ENCODE measurements at places on chromosomes 2 and 18.
A peak's percentile ranks its signal among the peaks of the same experiment; 100 is the strongest.

GRCh38 chr18:9808295-9809241 lies 77.2 kb upstream of the TXNDC2 start:
- no peak for DNase-seq

DNA sequence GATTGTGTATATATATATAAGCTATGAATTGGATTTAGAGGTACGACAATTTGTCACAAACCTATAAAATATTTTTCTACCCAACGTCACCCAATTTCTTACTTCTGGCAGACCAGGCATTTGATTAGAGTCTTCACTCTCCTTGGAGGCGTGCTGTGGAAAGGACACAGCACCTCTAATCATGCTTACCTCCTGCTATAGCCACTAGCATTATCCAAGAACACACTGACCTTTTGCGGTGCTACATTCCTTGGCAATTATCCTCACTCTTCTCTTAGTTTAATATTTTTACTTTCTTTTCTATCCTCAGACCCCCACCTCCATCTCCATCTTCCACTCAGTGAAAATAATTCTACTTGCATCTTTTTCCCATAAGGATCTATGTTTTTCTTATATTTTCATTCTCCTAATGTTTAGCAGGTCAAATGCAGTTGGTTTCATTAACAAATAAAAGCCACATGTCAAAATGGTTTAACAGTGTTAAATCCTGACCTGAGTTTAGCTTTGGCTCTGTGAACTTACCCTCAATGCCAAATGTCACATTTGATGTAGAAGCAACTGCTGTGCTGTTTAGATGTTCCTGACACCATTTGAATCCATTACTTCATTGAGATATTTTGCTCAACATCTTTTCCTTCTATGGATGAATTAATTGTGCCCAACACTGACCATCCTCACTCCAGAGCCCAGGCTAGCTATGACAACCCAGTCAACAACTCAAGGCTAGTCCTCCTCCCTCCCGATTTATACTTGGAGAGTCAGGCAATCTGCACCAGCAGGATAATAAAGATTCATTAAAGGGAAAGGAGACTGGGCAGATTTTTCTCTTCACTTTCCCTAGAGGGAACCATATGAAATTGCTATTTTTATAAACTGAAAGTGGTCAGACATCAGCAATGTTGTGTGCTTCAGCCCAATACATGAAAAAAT lies 240.5 kb downstream of the MREG start:
- no peak for DNase-seq

DNA sequence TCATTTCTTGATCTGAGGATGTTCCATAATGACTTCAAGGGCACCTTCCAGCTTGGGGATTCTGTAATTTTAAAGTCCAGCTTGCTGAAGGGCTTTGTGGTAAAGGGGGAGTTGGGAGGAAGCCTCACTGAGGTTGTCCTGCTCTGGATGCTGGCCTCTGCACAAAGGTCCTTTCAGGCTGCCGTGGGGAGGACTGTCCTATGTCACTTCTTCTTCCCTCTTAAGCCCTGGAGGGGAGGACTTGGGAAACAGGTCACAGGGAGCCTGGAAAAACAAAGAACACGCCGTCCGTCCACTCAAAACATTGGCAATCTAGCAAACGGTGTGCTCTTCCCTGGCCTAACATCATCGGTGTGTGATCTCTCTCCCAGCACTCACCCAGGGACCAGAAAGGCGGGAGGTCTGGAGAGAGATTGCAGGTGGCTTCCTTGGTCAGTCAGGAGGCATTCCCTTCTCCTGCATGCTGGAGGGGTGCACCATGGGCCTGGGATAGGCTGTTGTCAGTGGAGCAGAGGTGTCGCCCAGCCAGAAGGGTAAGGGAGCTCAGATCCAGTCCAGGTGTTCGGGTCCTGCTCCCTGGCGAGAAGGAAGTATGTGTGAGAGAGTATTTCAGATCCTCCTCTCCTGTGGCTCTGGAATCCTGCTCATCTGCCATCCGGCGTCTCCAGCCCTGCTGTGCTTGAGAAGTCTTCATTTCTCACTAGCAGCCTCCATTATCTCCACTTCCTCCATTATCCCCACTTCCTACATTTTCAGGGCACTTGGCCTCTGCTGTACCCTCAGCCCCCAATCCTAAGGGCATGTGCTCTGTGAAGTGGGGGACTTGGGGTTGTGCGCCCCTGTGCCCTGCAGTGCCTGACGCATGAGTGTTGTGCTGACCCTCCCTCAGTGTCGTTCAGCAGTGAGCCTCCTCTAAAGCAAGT lies 20.1 kb downstream of the ASAP2 start:
- DNase-seq: no peak

DNA sequence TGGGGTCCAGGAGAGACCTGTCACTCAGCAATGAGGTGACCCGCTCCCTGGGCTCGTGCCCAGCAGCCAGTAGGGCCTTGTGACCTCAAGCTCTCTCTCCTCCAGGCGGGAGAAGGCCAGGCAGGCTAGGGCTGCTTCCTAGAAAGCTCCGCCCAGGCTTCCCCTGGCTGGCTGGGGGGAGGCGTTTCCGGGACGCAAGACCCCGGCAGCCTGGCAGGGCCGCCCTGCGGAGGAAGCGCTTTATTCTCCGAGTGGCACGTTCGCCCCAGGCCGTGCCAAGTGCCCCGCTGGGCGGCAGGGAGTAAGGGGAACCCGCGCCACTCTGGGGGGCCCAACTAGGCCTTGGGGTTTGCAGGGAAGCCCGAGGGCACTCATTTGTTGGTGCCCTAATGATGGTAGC lies 21.2 kb upstream of the EPAS1 start:
- no peak for DNase-seq

- DNase-seq: no peak
Measured at GRCh38 chr2:203565076-203565475, 30.0 kb upstream of the RAPH1 start.

DNA sequence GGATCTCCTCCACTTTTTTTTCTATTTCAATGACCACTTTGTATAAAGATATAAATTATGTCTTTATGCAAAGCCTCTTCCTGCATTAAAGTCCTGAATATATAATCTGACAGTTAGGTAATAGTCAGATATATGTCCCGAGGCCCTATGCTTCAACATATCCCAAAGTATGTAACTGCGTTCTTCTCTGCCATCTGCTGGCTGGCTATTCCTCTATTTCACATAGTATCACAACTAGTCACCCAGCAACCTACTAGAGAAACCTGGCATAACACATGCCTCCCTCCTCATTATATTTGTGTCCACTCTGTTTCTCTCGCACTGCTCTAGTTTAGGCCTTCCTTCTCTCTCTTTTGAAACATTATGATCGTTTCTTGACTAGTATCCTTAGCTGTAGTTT lies 640.8 kb downstream of the DPP10 start:
- peak; percentile 66 for DNase-seq

- DNase-seq: no peak
Measured at GRCh38 chr2:223654384-223654915, 52.3 kb upstream of the SCG2 start.

DNA sequence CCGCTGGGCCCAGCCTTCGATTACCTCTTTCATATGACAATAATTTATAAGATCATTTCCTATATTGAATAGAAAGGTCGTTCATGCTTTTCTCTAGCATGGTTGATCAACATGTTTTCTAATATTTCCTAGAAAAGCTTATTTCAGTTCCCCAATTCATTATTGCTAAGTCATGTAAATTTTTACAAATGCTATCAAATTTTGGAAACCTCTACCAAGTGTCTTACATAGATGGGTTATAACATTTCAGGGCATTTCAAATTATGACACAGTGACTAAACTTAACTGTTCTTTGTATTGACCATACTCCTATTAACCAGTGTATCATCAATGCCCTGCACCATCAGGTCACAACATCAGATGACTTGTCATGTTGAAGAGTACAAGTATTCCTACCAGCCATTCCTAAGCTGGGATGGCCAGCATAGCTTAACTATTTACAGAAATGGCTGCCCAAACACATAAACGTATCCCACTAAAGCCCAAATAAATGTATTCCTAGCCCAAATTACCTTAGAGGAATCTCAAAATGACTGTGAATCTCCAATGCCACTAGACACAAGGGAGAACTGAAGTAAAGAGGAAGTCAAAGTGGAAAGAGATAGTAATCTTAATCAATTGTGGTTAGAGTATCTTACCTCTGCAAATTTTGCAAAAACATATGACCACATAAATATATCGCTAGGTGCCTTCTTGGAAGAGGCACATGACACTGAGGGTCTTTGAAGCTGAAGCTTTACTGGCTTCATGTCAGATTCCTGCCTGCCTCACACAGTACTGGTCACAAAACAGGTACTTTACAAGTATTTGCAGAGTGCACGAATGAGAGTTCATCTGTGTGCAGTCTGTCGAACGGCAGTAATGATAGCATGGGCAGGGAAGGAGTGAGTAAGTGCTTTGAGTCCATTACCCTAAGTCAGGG lies 87.3 kb upstream of the TLK1 start:
- no peak for DNase-seq

GRCh38 chr2:25309402-25309801 lies 32.3 kb downstream of the DNMT3A start:
- peak; percentile 46 for DNase-seq

- DNase-seq: no peak
Measured at GRCh38 chr2:73942664-73943063, 16.0 kb downstream of the DGUOK start.

DNA sequence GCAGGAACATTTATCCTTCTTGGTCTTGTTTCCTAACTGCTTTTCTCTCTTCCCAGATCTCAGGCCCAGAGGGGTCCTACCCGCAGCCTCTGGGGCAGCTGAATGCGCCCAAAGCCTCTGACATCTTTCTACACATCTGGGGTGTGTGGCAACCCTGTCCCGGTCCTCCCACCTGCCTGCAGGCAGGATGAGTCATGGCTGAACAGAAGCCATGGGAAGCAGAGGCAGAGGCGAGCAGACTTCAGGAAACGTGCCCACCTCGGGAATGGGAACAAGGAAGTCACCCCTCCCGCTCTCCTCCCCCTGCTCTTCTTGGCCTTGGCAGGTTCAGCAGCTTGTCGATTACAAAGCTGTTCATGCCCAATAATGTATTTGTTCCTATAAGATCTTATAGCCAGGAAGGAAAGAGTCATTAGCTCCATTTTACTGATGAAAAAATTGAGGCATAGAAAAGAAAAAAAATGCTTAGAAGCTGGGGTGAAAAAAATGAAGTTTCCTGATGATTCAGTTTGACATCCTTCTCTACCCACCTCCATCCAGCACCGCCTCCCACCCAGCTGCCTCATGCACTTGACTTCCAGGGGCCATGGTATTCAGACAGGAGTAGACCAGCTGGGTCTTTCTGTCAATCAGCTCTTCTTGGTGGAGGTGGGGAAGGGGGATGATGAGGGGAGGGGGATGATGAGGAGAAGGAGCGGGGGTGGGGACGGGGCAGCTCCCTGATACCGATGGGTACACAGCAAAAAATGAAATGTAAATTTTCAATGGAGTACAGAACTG lies 10.4 kb upstream of the KCNF1 start:
- DNase-seq: no peak

DNA sequence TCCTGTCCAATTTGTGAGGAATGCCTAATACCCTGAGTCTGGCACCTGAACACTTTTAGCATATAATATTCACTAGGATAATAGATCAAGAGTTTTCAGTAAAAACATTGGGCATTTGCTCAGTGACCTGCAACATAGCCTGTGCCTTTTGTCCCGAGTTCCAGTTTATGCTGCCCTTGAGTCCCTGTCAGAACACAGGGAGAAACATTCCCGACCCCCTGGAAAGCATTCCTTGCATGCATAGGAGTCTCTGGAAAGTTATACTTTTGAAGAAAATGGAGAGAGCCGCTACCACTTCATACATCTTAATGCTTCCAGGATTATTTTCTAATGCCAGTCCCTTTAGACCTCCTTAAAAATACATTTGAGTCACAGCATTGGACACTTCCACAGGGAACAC lies 107.3 kb downstream of the PLCL1 start:
- no peak for DNase-seq

GRCh38 chr2:96198921-96199320 lies 9.7 kb downstream of the STARD7 start:
- no peak for DNase-seq

DNA sequence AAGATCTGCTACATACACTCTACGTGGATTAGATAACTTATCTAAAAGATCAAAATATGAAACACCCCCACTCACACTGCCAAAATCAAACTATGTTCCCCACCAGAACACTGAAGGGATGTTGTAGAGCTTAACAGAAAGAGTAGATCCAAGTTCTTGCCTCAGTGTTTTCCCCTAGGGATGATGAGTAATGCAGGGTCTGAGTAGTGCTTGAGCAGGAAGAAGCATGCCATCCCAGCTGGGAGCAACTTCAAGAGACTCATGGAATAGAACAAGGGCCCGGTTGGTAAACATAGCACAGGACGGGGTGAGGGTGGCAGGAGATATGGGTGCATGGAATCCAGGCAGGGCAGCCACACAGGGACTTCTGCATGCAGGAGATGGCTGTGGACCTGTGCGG lies 74.3 kb downstream of the SNTG2 start:
- no peak for DNase-seq

DNA sequence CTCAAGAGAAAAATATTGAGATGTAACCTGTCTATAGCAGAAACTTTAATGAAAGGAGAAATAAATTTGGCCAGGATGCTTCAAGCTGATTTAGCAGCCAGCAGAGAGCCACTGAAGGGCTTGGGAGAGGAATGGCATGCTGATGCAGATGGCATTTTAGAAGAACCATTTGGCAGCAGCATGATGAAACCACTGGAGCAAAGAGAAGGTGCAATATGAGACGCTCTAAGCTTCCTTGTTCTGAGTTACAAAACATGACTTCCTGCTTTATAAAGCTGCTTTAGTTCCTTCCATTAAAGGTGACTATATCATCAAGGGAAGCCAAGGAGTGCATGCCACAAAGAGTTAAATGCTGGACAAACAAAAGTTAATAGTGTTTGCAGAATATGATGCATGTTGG lies 189.7 kb downstream of the PID1 start:
- no peak for DNase-seq

GRCh38 chr18:77111951-77112746 lies 20.4 kb downstream of the MBP start:
- DNase-seq: no peak
